ENCODE measurements at places on chromosomes 5 and 9. TPM values are rescaled to one million over a fixed set of nuclear protein-coding genes. Genes with fewer than 3 reads are reported as not detected.

Gene DMRT2
- total RNA-seq, result not detected

Gene IL31RA
- not detected for total RNA-seq

Gene ORM2
- not detected for total RNA-seq

Gene P4HA2
- total RNA-seq, result 21.3 TPM

Gene PDCD1LG2
- total RNA-seq, result 0.63 TPM

Gene ZFP37
- total RNA-seq, result 30.7 TPM

Gene IL9
- total RNA-seq, result not detected

Gene ARID3C
- total RNA-seq, result 0.63 TPM

Gene LCN6
- total RNA-seq, result not detected

Gene TICAM2
- 0.31 TPM for total RNA-seq

Gene VLDLR
- total RNA-seq, result 56.7 TPM

Gene LHX6
- total RNA-seq, result 32.2 TPM

Gene NSG2
- total RNA-seq, result 497 TPM

Gene PCA3
- total RNA-seq, result 1.6 TPM

Gene ECM2
- total RNA-seq, result 2.2 TPM

Gene CARD9
- 0.63 TPM for total RNA-seq

Gene MSMP
- total RNA-seq, result not detected

Gene IL7R
- 0.63 TPM for total RNA-seq

Gene ZFR
- total RNA-seq, result 150 TPM

Gene NEURL1B
- 26.6 TPM for total RNA-seq

Gene CENPK
- 11.3 TPM for total RNA-seq

Gene NUTM2F
- not detected for total RNA-seq

Gene PCDHB3
- total RNA-seq, result 24.7 TPM

Gene AHRR
- total RNA-seq, result 2.8 TPM

Gene ZNF608
- total RNA-seq, result 121 TPM

Gene GOLGA1
- 27.5 TPM for total RNA-seq

Gene PRRX2
- total RNA-seq, result not detected

Gene CDC14B
- 36.6 TPM for total RNA-seq

Gene C9orf43
- 0.94 TPM for total RNA-seq

Gene ZNF484
- total RNA-seq, result 85.4 TPM

Gene HTR4
- total RNA-seq, result 0.31 TPM

Gene ANKDD1B
- total RNA-seq, result 1.3 TPM

Gene ARPC5L
- 10.6 TPM for total RNA-seq

Gene FCHO2
- total RNA-seq, result 76.7 TPM

Gene PCDHGC4
- 91.7 TPM for total RNA-seq

Gene FAM120AOS
- 36.6 TPM for total RNA-seq

Gene IFNA17
- not detected for total RNA-seq

Gene ANKRD18A
- total RNA-seq, result 8.1 TPM

Gene C5orf58
- not detected for total RNA-seq

Gene PCDHA10
- 42.3 TPM for total RNA-seq

Gene YTHDC2
- 100 TPM for total RNA-seq

Gene SLC27A6
- total RNA-seq, result 0.94 TPM

Gene FBN2
- 8.8 TPM for total RNA-seq

Gene PCDHB14
- total RNA-seq, result 28.2 TPM

Gene ZDHHC11
- total RNA-seq, result 27.5 TPM

Gene ZNF366
- total RNA-seq, result 1.3 TPM

Gene SMC2
- 24.4 TPM for total RNA-seq

Gene PCDHGC5
- 20.0 TPM for total RNA-seq

Gene FAM170A
- not detected for total RNA-seq
